NCI-H774 (cell line): ENCODE measurements at places on chromosomes 7 and 10.

DNA sequence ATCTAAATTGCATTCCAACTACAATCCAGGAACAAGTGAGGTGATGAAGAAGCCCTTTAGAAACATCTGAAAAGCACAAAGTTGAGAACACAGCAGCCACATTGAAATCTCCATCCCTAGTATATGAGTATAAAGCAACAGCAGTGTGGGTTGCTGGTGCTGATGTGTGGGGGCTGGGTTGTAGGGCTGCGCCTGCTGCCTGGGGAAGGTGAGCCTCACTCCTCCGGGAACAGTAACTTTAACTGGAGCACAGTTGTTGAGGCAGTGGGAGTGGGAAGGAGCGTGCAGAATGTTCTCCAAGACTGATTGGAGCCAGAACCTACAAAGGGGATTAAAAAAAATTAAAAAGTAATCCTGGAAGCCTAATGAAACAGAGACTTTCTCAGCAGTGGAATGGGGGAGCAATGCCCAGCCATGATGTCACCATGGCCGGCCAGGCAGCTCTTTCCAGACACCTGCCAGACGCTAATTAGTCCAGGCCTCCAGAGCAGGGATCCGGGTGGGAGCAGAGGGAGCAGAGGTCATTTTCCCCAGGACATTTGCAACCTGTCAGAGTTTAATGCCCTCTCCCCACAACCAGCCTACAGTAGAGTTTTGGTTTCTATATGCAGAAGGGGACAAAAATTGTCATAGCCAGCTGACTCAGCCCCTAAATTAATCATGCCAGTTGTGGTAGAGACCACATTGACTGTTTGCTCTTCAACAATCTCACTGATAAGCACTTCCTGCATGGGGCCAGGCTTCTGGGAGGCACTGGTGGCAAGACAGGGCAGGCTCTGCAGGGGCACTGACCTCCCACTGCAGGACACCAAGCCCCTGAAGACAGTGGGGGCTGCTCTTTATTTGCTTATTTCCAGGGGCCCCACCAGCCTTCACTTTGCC, 133.0 kb upstream of the ZNF32 start:
- DNase-seq = no peak

DNA sequence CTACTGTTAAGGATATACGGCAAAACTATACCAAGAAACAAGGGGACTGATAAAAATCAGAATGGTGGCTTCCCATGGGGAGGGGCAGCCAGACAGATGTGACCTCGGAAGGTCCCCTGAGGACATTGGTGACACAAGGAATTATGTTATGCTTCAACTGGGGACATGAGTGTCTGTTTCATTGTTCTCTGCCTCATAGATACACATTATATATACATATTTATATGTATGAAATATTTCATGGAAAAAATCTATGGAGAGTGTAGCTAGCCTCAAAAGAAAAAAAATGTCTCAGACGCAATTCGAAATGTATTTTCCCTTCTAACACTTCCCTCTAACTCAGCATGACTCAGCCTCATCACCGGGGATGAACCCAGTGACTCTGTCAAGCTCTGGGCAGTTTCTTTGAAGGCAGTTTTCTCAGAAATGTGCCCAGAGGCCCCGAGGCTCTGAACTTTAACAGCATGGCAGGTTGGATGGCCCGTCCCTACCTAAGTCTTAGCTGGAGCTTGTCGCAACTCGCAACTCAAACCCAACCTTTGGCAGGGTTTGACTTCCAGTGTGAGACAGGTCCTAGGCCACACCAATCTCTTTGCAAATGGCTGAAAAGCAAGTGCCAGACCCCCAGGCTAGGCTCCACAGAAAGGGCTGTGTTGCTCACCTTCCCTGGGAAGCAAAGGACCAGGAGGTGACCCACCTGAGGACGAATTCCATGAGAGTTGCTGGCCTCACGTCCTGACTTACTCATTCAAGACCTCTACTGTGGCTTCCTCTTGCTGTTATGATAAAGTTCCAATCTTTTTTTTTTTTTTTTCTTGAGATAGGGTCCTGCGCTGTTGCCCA, 86.9 kb downstream of the CARD11 start:
- DNase-seq = no peak

DNA sequence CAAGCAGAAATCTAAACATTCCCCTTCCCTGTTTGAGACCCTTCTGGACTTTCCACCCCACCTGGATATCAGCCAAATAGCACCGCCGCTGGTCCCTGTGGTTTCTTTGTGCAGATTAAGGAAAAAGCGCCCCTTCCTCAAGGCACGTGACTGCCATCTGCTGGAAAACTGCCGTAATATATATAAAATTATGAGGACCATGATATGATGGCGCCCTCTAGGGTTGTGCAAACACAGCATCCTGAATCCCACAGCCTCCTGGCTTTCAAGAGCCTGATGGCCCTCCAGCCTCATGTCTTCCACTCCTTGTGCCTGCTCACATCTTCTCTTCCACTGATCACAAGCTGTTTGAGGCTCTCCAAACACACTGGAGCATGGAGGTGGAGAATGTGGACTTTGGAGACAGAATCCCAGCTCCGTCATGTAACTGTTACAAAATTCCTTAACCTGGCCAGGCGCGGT, 121.3 kb downstream of the MYL10 start:
- peak; percentile 42 for DNase-seq

DNA sequence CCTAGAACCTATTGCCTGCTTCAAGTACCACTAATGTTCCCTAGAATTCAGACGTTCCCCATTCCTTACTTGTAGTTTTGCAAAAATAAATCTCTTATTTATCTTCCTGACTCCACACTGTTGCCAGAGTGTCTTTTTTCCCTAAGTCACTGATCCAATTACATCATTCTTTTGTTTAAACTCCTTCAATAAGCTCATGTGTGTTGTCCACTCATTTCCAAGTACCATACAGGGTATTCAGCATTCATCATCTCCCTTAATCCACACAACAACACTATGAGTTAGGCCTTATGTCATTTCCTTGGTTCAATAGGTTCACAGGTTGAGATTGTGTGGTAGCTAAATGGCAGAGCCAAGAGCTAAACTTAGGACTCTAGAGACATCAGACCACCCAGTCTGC, 119.9 kb upstream of the RHOBTB1 start:
- DNase-seq = no peak

- DNase-seq = no peak
These were observed 20.4 kb upstream of the FIGNL1 start for GRCh38 chr7:50470250-50471163.

- no peak for DNase-seq
These were observed 9.0 kb downstream of the MRPL43 start for GRCh38 chr10:100978121-100978900.

GRCh38 chr10:112653215-112653614, 206.2 kb downstream of the VTI1A start:
- DNase-seq = no peak

GRCh38 chr10:124150807-124151417, 57.5 kb upstream of the CHST15 start:
- DNase-seq = no peak

DNA sequence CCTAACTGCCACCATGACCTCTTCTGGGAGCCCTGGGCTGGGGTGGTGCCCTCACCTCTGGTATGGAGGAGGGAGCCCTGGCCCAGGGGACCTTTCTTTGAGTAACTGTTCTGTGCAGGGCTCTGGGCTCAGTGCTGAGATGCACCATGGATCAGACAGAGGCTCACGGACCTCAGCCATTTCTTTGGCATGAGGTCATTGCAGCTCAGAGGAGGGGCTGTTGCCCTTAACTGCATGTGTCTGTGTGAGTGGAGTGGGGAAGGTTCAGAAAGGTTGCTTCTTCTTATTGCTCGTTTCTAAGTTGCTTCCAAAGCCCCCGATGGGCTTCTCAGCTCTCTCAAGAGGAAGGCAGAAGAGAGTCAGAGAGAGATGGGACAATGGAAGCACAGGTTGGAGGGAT, 233.9 kb downstream of the RPS24 start:
- DNase-seq = no peak

DNA sequence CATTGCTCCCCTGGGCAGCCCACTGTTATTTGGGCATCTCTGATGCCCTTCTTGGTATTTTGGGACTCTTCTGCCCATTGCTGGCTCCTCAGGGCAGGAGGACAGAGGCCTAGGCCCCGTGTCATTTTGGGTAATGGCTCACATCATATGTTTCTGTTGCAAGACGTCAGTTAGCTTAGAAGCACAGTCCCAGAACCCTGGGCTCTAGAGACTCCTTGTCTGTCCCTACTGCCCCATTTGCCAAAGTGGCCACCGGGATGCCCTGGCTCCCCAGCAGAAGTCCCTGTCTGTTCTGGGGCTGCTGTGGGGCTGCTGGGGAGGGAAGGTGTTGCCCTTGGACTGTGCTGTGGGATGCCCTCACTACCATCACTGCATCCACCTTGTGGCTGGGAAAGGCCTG, 48.8 kb downstream of the ADCYAP1R1 start:
- no peak for DNase-seq

DNA sequence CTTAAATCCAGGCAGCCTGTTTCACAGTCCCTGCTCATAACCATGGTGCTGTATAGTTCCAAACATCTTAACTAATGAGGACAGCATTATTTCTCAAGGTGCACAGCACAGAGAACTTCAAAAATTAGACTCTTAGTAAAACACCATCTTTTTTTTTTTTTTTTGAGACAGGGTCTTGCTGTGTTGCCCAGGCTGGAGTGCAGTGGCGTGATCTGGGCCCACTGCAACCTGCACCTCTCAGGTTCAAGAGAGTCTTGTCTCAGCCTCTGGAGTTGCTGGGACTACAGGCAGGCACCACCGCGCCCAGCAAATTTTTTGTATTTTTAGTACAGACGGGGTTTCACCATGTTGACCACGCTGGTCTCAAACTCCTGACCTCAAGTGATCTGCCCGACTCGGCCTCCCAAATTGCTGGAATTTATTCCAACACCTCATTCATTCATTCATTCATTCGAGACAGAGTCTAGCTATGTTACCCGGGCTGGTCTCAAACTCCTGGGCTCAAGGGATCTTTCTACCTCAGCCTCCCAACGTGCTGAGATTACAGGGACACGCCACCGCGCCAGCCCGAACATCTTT, 507 bp upstream of the TMEM254 start:
- no peak for DNase-seq

GRCh38 chr7:111842491-111842890, 280.2 kb upstream of the IMMP2L start:
- no peak for DNase-seq

- DNase-seq = no peak
These were observed 58.2 kb upstream of the CHST15 start for GRCh38 chr10:124151466-124152095.

- DNase-seq = no peak
These were observed 480.5 kb downstream of the PHTF2 start for GRCh38 chr7:78279032-78279431.

- no peak for DNase-seq
These were observed 243.5 kb downstream of the ADK start for GRCh38 chr10:74394416-74394969.

DNA sequence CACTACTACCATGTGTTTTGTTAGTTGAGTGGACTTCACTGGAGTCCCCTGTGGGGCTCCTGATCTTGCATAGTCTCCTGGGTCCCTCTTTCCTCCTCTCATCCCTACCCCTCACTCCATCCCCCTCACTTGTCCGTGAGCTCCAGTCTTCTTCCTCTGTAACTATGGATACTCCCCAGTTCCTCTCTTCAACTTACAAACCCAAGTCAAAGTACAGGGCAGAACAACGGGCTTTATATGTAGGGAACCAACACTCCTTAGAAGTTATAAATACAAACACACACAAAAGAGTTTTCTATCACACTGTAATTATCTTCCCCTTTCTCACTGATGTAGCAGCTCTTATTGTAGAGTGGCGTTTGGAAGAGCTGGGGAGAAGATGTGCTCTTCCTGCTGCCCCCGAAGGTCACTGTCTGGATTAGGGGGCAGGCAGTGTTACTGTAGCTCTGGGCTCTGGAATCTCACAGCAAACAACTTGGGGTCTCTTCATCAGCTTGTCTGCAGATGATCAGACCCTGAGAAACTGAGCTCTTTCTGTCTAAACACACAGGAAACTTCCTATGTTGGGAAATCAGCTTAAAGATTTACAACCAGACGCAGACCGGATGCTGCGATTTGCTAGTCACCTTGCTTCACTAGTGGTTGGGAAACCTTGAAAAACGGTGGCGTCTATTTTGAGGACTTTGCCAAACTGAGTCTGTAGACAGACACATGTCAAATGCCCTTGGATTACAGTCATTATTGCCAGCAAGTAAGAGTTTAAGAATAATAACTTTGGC, 13.6 kb downstream of the SNX10 start:
- DNase-seq = no peak

DNA sequence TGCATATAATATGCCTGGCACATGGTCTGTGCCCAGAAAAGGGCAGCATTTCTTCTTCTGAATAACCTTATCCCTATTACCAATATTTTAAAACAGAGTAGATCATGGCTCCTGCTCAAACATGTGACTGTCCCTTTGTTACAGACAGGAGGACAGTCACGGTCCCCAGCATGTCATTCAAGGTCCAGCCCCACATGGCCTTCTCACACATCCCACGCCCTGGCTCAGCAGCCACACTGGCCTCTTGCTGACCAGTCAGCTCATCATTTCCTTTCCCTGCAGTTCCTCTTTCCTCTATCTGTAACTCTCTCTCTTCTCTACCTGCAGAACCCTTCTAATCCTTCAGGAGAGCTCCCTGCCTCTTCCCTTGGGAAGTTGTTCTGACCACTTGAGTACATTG, 167.8 kb downstream of the CHN2 start:
- DNase-seq = no peak

DNA sequence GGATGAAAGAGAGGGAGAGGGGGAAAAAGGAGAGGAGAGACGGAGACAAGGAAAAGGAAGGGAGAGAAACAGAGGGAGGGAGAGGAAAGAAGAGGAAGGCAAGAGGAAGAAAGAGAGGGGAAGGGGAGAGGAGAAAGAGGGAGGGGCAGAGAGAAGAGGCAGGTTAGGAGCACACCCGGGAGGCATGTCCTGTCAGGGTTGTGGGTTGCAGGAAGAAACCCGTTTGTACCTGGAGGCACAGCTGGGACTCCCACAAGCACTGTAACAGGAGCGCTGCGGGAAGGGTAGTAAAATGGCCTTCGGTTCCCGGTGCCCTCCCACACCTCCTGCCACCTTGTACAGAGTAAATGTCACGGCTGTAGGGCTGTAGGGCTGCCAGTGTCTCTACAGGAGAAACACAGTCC, 24.7 kb downstream of the FGFR2 start:
- DNase-seq = no peak

DNA sequence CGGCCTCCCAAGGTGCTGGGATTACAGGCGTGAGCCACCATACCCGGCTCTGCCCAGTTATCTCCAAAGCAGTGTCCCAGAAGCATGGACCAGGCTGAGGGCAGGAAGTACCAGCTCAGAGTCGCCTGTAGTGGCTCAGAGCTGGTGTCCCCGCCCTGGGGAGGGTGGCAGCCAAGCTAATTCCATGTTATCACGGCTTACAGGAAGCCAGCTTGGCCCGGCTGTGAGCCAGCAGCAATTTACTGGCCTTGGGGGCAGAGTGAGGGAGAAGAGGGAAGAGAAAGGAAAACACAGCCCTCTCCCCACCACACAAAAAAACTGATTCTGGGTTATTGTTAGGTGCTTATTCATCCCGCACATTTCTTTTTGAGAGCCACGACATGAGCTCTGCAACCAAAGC, 88.1 kb downstream of the HIP1 start:
- peak; percentile 23 for DNase-seq
